ENCODE measurements at places on chromosomes 3 and 15.

GRCh38 chr3:46127503-46127902 is 80.6 kb downstream of the CCR1 start:
- DNase-seq: peak; percentile 12

DNA sequence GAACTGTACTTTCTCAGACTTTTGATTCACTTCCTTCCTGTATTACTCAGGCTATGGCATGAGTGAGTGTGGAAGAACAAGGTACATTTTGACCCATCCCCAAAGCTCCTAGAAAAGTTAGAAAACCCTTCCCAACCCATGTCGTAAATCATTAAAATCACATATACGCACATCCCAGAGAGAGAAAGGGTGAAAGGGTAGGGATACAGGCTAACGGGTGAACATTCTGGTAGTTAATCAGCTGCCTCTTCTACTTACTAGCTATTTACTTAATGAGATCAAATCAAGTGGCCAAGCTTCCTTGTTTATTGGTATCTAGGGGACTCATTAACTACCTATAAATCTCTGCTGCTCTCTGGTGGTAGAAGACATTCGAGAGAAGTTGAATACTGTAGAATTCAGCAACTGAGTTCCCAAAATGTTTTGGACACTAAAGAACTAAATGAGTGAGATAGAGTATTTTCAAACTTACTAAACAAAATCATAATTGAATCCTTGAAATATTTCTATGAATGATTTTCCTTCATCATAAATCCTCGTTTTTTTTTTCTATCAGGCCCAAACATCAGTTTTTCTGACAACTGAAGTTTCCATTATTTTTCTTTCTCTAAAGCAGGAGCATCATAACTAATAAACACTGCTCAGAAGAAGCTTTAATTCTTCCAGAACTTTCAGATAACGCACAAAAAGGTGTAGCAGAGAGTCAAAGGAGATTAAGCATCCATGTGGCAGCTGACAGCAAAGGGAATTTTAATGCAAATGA is 124.2 kb downstream of the IMPG2 start:
- DNase-seq: no peak

DNA sequence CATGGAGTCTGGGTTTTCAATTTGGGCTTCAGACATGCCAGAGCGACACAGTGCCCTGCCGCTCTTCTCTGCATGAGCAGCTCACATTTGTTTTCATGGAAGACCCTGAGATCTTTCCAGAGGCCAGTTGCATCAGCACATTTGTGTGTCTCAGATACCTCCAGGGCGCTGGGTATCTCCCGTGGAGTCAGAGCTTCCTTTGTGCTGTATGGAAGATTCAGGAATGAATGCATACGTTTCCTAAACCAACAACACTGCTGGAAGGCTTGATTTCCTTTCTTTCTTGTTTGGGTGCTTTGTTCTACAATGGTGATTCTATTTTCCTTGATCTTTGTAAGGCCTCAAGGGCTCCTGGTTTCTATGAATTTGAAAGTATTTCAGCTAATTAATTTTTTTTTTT is 106.5 kb downstream of the CACNA2D3 start:
- peak; percentile 55 for DNase-seq

- peak; percentile 55 for DNase-seq
Observed at GRCh38 chr15:74725845-74726773, 781 bp upstream of the CYP1A1 start.

DNA sequence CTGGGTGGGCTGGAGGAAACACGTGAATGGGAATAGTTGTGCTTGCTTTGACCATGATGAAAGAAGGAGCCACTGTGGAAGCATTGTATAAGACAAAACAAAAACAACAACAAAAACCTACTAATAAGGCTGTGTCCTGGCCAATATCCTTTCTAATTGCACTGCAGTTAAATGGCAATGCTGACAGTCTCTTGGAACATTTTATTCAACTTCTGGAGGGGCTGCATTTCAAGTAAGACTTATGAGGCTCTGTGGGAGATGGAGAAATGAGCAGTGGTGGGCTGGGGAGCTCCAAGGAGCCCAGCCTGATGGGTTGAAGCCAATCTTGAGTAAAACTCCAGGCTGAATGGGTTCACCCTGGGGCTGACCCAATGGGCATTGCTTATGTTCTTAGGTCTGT is 99.8 kb upstream of the ROPN1 start:
- no peak for DNase-seq

- no peak for DNase-seq
Observed at GRCh38 chr15:74220475-74221248, 15.5 kb upstream of the CCDC33 start.

DNA sequence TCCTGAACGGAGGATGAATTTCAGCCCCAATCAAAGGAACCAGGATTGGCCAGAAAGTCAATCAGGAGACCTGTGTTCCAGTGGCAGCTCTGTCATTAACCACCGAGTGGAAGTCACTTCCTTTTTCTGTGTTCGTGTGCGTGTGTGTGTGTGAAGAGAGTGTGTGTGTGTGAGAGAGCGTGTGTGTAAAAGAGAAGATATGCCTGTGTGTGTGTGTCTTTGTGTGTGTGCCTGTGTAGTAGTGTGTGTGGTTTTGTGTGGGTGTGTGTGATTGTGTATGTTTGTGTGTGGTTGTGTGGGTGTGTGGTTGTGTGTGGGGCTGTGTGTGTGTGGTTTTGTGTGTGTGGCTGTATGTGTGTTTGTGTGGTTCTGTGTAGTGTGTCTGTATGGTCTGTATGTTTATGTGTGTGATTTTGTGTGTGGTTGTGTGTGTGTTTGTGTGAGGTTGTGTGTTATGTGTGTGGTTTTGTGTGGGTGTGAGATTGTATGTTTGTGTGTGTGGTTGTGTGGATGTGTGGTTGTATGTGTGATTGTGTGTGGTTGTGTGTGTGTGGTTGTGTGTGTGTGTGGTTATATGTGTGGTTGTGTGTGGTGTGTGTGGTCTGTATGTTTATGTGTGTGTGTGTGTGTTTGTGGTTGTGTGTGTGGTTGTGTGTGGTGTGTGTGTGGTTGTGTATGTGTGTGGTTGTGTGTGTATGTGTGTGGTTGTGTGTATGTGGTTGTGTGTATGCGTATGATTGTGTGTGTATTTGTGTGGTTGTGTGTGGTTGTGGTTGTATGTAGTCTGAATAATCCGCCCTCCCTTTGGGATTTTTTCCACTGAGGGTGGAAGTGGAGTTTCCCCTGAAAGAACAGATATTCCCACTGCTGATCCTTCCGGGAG is 314.4 kb downstream of the SHQ1 start:
- DNase-seq: no peak

GRCh38 chr3:157232141-157232540 is 72.2 kb upstream of the CCNL1 start:
- no peak for DNase-seq
